ENCODE measurements at places on chromosomes 11 and 22. TPM values are rescaled to one million over a fixed set of nuclear protein-coding genes. Genes with fewer than 3 reads are reported as not detected.
A peak's percentile ranks its signal among the peaks of the same experiment; 100 is the strongest.

MYO7A gene
- total RNA-seq = 0.44 TPM

EML3 gene
- 328 TPM for total RNA-seq

- peaks cover 12% of the 10 kb centered on the region for H3K36me3 ChIP-seq
- peaks cover 46% of the 10 kb centered on the region for H3K4me1 ChIP-seq
- no peak for DNase-seq
- no peaks in the 10 kb centered on the region for H3K27me3 ChIP-seq
- H3K27ac ChIP-seq = no peak overlapping the region
- H3K4me3 ChIP-seq = no peak overlapping the region
Measured at GRCh38 chr22:26556904-26557303, 33.0 kb downstream of the TPST2 start.

- no peak overlapping the region for H3K27ac ChIP-seq
- DNase-seq = no peak
- H3K27me3 ChIP-seq = no peaks in the 10 kb centered on the region
- H3K36me3 ChIP-seq = no peaks in the 10 kb centered on the region
- H3K4me1 ChIP-seq = peaks cover 29% of the 10 kb centered on the region
- H3K4me3 ChIP-seq = no peak overlapping the region
Measured at GRCh38 chr22:40633036-40633435, 3.5 kb downstream of the MRTFA start.

DNA sequence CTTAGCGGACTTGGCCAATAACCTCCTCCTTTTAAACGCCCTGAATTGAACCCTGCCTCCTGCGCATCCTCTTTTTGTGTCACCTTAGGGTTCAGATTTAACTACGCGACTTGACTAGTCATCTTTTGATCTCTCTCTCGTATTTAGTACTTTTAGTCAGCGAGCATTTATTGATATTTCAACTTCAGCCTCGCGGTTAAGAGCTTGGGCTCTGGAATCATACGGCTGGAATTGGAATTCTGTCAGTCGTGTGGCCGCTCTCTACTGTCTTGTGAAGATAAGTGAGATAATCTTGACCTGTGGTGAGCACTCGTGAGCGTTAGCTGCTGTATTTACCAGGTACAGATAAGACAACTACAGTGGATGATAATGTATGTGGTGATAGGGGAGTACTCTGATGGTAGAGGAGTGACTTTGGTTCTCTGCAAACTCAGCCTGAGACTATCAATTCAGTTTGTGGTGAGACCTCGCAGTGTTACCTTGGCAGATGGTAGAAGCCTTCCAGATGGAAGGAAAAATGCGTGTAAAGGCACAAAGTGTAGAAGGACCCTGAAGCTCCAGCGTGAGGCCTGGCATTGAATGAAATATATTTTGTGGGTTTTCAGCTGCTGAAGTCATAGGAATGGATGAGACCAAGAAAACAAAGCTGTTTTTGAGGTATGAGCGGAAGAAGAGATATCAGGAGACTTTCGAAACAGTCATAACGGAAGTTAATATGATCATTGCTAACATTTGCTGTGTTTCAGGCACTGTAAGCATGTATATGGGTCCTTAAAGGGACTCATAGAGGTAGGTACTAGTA is 682 bp downstream of the ATM start:
- no peaks in the 10 kb centered on the region for H3K27me3 ChIP-seq
- H3K36me3 ChIP-seq = peaks cover 6% of the 10 kb centered on the region
- peak overlapping the region; percentile 98 for H3K27ac ChIP-seq
- peaks cover 21% of the 10 kb centered on the region for H3K4me1 ChIP-seq
- peak; percentile 20 for DNase-seq

- no peaks in the 10 kb centered on the region for H3K36me3 ChIP-seq
- no peaks in the 10 kb centered on the region for H3K4me1 ChIP-seq
- H3K4me3 ChIP-seq = no peak overlapping the region
- peaks cover 13% of the 10 kb centered on the region for H3K27me3 ChIP-seq
Measured at GRCh38 chr11:22192289-22192641, 620 bp upstream of the ANO5 start.

DNA sequence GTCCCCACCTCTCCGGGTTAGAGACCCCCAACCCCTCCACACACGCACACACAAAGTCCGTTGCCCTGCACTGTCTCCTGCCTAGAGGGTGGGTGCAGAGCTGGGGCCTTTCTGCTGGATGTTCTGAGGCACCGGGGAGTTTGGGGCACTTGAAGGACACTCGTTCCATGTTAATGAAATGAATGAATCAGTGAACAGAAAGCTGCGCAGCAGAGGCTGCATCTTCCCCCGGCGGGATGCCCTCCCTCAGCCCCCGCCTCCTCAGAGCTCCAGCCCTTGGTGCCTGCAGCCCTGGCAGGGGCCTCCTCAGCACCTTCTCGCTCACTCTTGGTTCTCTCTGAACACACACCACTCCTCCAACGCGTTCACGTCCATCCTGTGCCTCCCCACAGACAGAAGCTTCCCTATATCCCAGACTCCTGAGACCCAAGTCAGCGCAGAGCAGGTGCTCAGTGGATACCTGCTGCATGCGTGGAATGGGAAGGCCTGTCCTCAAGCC is 611.9 kb downstream of the TBC1D22A start:
- H3K4me1 ChIP-seq = no peaks in the 10 kb centered on the region
- no peak for DNase-seq
- no peak overlapping the region for H3K4me3 ChIP-seq
- no peaks in the 10 kb centered on the region for H3K36me3 ChIP-seq
- H3K27me3 ChIP-seq = peaks cover 37% of the 10 kb centered on the region

DNA sequence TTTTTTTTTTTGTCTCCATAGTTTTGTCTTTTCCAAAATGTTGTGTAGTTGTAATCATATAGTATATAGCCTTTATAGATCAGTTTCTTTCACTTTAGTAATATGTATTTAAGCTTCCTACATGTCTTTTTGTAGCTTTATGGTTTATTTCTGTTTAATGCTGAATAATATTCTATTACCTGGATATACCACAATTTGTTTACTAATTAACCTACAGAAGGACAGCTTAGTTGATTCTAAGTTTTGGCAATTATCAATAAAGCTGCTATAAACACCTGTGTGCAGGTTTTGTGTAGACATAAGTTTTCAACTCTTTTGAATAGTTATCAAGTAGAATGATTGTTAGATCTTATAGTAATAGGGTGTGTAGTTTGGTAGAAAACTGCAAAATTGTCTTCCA is 130.3 kb upstream of the CARD18 start:
- no peaks in the 10 kb centered on the region for H3K27me3 ChIP-seq
- H3K4me3 ChIP-seq = no peak overlapping the region
- DNase-seq = no peak
- no peaks in the 10 kb centered on the region for H3K36me3 ChIP-seq
- H3K4me1 ChIP-seq = no peaks in the 10 kb centered on the region
- no peak overlapping the region for H3K27ac ChIP-seq

DNA sequence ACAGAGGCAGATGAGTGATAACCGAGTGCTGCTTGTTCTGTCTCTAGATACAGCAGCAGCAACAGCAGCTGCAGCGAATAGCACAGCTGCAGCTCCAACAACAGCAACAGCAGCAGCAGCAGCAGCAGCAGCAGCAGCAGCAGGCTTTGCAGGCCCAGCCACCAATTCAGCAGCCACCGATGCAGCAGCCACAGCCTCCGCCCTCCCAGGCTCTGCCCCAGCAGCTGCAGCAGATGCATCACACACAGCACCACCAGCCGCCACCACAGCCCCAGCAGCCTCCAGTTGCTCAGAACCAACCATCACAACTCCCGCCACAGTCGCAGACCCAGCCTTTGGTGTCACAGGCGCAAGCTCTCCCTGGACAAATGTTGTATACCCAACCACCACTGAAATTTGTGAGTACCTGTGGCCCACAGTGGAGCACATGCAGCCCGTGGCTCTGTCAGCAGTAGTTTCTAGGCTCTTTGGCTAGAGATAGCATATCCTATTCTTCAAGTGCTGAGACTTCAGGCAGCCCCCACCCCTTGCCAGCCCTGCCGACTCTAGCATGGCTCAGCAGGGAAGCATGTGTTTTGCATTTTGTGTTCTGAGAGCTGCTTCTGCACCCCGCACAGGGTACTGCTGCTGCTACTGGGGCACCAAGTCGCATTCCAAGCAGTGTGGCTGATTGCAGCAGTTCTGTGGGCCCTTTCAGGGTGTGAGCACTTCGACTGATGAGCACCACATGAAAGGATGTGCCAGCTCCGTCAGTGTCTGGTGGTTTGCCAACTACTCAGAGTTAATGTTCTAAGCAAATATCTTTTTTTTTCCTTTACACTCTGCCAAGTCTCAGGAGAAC is 59.2 kb downstream of the MED15 start:
- H3K4me1 ChIP-seq = peaks cover 96% of the 10 kb centered on the region
- peak overlapping the region; percentile 33 for H3K4me3 ChIP-seq
- peaks cover 45% of the 10 kb centered on the region for H3K36me3 ChIP-seq
- no peaks in the 10 kb centered on the region for H3K27me3 ChIP-seq
- DNase-seq = peak; percentile 81

Data from T-cell (primary cell).